ENCODE measurements at places on chromosomes 5 and 9.

DNA sequence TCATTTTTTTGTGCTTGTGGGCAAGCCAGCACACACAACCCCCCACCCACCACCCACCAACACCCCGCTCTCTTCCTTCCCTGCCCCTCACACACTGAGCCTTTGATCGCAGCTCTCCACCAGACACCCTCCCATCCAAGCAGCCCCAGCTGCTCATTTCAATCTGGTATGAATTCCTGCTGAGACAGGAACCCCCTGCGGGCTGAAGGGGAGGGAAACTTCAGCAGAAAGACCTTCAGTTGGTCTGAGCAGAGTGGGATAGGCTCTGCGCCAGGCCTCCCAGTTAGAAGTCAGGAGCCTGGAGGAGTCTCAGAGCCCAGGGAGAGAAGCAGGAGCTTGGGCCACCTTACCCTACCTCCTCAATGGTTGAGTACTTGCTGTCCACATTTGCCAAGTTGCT, 7.2 kb downstream of the PCDHGC5 start:
- peak; percentile 80 for DNase-seq

DNA sequence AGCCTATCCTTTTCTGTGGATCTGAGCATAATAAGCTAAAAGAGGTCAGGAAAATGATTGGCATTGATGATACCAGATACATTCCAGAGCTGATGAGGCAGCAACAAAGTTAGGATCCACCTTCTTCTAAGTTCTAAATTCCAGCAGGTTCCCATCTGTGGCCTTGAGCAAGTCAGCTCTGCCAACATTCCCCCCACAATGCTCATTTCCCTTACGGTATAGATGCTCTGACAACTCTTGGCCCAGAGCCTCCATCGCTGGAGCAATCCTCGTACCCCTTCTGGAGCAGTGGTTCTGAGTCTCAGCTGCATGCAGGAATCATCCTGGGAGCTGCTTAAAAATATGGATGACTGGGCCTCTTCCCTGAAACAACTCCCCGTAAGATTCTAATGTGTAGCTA, 78.1 kb downstream of the MED27 start:
- DNase-seq: no peak

GRCh38 chr5:127290019-127290945, at the start of gene MEGF10:
Gene MEGF10 (plus strand): TSS chr5:127290796. CDS start chr5:127331309, 40,513 bp downstream.
- peak; percentile 83 for DNase-seq

- peak; percentile 47 for DNase-seq
These were observed 23.9 kb upstream of the FANCC start for GRCh38 chr9:95341293-95341962.

- no peak for DNase-seq
These were observed 460.6 kb downstream of the CETN3 start for GRCh38 chr5:89948977-89949376.

DNA sequence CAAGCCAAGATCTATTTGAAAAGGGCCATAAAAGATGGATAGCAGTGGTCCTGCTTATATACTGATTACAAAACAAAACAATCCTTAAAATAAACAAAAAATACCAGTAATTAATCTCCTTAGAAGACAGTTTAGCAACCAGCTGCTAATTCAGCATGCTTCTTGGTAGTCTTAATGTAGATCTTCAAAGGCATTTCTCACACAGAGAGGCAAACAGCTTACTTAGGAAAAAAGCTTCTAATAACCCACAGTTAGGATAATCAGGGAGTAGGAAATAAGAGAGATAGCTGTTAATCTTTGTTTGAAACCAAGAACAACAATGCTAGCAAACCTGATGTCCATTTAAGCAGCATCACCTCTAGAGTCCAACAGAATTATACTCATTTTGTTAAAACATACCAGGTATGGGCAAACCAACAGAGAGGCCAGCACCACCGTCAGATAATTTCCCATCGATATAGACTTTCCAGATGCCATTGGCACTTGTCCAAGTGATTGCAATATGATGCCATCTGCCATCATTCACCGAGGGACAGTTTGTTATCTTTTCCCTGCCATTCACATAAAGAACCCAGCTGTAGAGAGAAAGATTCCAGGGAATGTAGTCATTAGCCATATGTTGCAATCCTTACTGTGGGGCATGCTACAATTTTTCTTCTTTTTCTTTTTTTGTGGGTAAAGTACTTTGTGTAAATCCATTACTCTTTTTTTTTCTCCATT, 105.6 kb upstream of the TXNDC8 start:
- DNase-seq: peak; percentile 10

DNA sequence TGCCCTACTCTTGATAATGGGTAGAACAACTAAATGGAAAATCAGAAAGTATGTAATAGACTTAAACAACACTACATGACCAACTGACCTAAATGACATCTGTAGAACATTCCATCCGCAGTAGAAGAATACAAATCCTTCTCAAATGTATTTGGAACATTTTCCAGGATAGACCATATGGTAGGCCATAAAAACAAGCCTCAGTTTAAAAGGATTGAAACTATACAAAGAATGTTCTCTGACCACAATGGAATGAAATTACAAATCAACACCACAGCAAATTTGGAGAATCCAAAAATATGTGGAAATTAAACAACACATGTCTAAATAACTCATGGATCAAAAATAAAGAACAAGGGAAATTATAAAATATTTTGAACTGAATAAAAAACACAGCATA, 189.2 kb downstream of the NDUFS4 start:
- DNase-seq: no peak

DNA sequence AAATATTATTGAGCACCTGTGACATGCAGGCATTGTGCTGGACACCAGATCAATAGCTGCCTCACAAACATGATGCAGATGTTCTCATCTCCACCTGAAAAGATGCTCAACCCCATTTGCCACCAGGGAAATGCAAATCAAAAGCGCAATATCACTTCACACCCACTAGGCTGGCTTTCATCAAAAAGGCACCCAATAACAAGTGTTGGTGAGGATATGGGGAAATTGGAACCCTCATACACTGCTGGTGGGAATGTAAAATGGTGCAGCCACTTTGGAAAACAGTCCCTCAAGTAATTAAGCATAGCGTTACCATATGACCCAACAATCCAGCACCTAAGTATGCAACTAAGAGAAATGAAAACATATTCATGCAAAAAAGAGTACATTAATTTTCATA, 24.7 kb downstream of the FGF1 start:
- no peak for DNase-seq

DNA sequence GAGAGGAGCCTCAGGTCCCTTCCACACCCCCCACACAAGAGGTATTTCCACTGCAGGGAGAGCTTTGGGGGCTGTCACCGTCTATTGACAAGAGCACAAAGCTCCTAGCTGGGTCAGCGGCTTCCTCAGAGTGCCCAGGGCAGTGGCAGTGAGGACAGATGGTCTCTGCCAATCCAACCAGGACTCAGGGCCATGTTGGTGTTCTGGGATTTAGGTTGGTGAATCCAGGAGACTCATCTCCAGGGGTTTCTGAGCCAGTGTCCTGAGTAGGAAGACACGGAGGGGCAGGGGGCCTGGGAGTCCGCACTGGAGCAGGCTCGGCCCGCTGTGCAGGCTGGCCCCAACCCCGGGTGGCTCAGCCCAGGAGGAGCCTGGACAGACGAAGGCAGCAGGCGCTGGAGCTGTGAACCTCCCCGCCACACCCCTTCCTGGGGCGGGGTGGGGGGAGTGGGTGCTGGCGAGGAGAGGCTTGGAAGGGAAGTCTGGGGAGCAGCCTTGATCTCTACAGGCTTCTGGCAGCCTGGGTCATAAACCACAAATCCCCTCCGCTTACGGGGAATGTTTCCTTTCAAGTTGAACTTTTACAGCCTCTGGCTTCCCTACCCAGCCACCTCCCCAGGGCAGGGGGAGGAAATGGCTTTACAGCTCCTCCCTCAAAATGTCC, 19.6 kb downstream of the CRB2 start:
- DNase-seq: peak; percentile 81

- peak; percentile 7 for DNase-seq
These were observed at the start of gene PCDHB9 for GRCh38 chr5:141186897-141187512. Gene PCDHB9 (plus strand): TSS chr5:141187161. CDS start chr5:141187319, 158 bp downstream.

DNA sequence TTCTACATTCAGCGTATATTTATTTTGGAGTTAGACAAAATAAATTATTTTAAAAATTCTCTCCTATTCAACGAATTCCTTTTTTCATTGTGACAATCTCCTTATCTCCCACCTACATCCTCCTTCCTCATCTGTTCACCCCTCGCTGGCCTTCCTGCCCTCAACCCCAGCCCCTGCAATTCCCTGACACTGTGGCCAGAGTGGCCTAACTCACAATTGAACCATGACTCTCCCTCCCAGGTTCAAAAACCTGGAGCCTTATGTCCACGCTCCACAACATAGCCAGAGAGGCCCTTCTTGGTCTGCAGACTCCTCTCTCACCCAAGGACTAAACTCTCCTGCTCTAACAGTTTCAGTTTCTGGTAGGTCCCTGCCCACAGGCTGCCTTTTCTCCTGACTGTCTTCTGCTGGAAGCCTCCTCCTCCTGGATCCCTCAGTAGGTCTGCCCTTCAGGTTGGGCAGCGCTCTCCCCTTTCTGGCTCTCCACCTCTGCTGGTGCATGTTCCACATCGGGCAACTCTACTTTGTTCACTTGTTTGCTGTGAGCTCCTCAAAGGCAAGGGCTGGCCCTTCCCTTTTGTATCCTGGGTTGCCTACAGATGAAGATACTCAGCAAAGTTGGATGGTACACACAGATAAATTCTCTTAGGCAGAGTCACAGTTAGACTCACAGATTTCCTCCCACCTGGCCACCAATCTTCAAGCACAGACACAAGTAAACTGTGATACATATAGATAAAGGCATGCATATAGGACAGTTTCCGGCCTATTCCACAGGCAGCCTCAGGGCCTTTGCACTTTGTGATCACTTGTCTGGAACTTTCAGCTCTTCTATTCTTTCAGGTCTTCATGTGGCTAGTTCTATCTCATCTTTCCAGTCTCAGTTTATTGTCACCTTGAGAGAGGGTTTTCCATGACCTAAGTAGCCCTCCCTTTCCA, 19.8 kb upstream of the MYORG start:
- DNase-seq: no peak

GRCh38 chr5:142151436-142152383, 43.1 kb downstream of the NDFIP1 start:
- DNase-seq: peak; percentile 82

GRCh38 chr5:129904102-129904666, at the start of gene CHSY3:
Gene CHSY3 (plus strand): TSS chr5:129904465.
- DNase-seq: peak; percentile 93

- DNase-seq: no peak
These were observed 79.8 kb downstream of the TNC start for GRCh38 chr9:115038178-115038577.

DNA sequence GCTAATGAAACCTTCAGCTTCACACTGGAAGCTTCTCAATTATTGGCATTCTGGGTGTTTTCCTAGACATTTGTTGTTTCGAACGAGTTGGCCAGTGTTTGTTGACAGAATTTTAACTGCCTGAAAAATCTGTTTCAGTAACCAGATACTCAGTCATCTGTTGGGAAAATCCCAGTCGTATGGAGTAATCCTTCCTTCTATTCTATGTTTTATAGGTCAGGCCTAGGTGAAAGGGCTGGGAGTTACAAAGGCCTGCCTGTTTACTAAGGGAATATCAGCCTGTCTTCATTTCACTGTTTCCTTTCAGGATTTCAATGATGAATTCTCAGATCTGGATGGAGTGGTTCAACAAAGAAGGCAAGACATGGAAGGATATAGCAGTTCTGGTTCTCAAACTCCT, 59.9 kb downstream of the GRAMD2B start:
- no peak for DNase-seq

- DNase-seq: no peak
These were observed 12.5 kb downstream of the PTCH1 start for GRCh38 chr9:95504053-95504963.

- DNase-seq: no peak
These were observed 4.4 kb upstream of the GNG10 start for GRCh38 chr9:111657051-111657450.

DNA sequence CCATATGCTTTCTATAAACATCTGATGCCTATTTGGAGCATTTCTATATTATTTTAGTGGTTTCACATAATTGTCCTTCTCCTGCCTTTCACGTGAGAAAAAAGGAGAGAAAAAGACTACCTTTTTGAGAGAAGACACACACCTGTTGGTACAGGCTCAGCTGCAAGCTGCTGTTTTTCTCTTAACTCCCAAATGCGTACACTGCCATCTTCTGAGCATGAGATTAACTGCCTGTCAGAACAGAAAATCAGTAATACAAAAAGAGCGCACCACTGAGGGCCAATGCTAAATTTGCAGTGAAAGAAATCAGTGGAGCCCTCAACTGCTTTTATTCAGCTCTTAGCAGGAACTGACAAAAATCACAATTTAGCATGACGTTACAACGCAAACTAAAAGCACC, 54.9 kb downstream of the WDR41 start:
- DNase-seq: peak; percentile 28

GRCh38 chr9:88092797-88093331, 45.4 kb downstream of the SPATA31C2 start:
- DNase-seq: no peak

DNA sequence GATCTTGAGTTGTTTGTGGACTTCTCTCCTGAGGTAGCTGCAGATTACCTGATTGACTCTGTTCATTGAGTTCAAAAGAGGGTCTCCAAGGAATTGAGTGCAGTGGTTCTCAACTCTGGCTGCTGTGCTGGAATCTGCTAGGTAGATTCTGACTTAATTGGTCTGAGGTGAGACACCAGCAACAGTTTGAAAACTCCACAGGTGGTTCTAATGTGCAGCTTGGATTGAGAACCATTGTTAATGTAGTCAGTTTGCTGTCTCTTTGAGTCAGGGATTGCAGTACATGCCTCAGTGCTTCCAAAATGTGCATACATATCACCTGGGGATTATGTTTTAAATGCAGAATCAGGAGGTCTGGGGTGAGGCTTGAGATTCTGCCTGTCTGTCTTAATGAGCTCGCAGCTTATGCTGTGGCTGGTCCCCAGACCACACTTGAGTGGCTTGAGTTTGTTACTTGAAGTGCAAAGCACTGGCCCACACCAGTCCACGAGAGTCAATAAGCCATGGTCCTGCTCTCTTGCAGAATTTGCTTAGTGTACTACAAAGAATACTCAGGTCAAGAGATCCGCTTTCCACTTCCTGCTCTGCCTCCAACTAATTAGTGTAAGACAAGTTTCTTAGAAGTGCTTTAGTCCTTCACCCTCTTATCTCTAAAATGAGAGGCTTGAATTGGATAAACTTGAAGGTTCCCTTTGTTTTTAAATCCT, 82.3 kb downstream of the ATG10 start:
- no peak for DNase-seq

- no peak for DNase-seq
These were observed 66.8 kb upstream of the NEURL1B start for GRCh38 chr5:172573986-172574870.

DNA sequence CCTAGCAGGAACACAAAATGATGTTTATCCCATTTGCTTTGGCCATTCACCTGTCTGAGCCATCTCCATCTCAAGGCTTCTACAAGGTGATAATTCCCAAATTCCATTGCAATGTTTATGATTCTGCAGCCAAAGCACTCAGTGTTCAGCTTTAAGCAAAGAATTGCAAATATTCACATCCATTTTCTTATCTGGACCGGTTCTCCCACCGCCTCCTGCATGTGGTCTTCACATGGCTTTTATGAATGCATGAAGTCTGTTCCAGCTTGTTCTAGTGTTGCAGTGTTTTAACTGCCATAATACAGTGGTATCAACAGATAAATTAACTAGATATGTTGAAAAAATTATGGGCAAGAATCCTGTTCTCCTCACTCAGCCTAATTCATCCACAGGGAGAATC, 443.0 kb upstream of the KLF4 start:
- DNase-seq: no peak
